Fibroblast of skin of back (primary cell): ENCODE measurements at places on chromosomes 5 and 9.

- DNase-seq = peak; percentile 29
Measured at GRCh38 chr9:74742792-74743730, 144.7 kb downstream of the TRPM6 start.

DNA sequence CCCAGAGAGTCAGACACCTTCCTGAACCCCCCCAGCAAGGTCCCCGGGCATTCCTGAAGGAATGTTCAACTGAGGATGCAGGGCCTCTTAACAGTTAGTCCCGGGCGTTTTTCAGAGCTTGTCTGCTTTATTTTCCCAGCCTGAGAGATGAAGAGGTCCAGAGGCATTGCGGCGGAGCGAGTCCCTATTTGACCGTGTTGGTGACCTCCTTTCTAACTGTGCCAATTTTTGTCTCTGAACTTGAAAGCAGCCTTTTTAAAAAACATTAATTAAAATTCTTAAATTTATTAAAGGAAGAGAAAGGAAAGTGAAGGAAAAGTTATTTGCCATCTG is 433 bp upstream of the PTAR1 start:
- DNase-seq = no peak

DNA sequence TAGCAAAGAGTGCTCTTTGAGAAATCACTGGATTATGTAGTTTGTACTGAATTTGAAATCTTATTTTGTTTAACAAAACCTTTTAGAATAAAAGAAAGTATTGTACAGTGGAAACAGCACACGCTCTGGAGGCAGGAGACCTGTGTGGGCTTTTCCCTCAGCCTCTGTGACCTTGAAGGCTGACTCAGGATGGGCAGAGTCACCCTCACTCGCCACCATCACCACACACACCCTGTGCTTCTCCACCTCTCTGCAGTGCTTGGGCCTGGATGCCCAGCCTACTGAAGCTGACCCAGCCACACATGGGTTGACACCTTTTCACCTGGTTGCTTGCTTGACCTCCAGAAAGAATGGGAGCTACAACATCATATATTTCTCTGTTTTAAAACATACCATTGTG is 19.6 kb downstream of the ANGPTL2 start:
- DNase-seq = no peak

GRCh38 chr9:68547417-68547816 is 6.7 kb upstream of the TMEM252 start:
- DNase-seq = no peak

GRCh38 chr9:129384491-129385210 is 206.6 kb upstream of the IER5L start:
- DNase-seq = no peak

DNA sequence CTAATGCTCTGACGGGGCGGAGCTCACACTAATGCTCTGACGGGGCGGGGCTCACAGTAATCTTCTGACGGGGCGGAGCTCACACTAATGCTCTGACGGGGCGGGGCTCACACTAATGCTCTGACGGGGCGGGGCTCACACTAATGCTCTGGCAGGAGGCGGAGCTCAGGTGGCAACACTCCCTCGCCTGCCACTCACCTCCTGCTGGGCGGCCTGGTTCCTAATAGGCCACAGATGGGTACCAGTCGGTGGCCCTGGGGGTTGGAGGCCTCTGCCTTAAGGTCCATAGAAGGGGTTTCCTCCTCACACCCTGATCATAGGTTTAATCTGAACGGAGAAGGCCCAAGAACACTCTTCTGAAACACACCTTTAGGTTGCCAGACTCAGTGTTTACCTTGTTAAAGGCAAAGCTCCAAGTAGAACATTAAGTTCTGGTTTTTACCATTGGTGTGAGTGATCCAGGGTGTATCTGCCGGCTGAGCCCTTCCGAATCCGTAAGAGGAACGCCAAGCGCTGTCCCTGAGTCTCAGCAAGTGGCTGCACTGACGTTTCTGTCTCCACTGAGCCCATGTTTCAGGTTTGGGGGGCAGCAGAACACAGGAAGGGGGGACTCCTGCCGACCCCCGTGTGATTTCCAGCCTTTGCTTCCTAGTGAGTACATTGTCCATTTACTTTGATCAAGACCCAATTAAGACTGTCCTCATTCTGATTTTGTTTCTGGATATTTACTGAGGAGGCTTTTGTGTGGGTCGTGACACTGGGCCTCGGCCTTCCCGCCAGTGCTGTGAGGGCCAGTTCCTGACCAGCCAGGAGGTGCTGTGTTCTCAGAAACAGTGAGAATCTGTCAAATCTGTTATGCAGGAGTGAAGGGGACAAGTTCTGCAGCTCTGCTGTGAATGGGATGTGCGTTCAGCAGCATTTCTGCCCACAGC is 24.6 kb upstream of the LRRC14B start:
- no peak for DNase-seq

GRCh38 chr9:126611592-126612325 is 2.0 kb upstream of the LMX1B start:
- DNase-seq = peak; percentile 59

DNA sequence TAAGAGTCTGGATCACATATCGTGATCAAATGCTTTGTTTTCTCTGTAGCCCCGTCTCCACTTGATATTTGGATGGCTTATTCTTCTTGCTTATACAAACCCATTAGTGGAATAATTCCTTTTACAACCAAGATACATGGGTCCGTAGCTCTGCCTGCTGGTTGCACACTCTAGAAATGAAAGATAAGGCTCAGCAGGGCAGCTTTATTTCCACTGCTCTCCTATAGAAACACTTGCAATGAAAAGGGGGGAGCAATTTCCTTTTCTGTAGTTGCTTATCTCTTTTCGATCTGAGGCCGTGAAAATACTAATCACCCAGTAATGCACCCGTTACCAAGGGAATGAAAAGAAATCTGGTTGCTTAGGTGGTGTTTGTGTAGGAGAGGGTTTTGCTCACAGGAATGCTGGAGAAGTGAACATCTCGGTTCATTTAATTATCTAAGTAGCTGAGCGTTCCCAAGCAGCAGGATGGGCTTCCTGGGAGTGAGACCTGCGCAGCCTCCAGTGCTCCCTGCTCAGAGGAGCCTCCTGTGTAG is 131.7 kb downstream of the ADAMTS16 start:
- peak; percentile 40 for DNase-seq

DNA sequence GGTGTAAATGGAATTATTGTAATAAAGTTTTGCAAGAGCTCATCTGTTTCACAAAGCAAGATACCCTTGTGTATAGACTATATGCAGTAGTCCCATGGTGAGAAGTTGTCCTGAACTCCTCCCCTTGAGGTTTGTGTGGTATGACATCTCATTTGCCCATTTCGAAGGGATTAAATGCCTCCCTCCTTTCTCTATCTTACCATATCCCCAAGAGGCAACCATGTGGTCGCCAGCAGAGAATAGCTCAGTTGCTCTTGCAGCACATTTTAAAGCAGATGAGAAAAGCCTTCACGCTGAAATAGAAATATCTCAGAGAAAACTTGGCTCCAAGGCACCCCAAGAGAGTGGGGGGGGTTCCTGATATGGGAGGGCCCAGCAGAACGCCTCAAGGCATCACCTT is 4.6 kb downstream of the SEMA6A start:
- DNase-seq = peak; percentile 25

- no peak for DNase-seq
Measured at GRCh38 chr9:36828611-36829013, 205.5 kb downstream of the PAX5 start.

DNA sequence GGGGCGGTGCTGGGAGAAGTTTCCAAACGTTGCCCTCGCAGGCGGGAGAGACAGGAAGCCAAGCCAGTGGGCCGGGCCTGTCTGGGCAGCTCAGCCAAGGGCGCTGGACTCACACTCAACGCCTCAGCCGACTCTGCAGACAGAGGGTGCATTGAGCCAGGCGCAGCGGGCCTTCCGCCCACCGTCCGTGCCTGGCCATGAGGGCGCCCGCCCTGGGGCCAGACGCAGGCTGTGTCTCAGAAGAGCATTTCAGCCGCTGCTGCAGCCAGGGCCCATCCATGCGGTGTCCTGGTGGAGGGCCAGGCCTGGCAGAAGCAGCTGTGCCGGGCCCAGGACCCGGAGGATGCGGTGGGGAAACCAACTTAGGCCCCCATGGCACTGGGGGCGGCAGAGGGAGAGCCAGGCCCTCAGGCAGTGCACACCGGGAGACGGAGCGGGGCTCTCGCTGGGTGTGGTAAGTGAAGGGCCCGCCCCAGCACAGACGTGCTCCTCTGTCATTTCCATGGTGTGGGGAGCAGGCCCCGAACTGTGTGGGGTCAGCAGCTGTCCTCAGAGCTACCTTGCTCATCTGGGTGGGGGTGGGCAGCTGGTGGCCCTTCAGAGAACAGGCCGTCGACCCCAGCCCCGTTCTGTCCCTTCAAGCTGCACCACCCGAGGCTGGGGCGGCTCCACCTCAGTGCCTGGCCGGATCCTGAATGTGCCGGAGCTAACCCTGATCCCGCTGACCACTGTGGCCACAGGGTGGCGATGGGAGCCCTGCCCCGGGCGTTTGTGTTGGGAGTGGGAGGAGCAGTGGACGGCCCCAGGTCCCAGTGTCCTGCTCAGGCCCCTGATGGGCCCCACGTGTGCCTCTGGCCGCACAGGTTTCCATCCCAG is 18.0 kb downstream of the DNLZ start:
- no peak for DNase-seq

GRCh38 chr5:129973716-129974426 is 69.6 kb downstream of the CHSY3 start:
- peak; percentile 84 for DNase-seq

DNA sequence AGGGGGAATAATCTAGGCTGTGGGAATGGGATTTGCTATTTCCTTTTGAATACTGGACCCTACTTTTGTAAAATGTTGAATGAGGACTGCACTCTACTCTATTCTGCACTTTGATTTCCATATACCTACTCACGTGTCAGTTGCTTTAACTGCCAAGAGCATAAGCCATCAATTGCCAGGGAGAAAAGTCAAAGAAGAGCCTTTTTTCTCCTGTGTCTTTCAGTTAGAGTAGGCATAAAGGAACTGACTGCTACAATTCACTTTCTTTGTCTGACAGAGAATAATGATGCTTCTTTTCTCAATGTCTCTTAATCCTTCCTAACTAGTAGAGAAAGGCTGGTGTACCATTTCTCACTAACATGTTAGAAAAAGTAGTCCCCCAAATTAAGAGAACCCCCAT is 231.6 kb downstream of the ELAVL2 start:
- DNase-seq = no peak

DNA sequence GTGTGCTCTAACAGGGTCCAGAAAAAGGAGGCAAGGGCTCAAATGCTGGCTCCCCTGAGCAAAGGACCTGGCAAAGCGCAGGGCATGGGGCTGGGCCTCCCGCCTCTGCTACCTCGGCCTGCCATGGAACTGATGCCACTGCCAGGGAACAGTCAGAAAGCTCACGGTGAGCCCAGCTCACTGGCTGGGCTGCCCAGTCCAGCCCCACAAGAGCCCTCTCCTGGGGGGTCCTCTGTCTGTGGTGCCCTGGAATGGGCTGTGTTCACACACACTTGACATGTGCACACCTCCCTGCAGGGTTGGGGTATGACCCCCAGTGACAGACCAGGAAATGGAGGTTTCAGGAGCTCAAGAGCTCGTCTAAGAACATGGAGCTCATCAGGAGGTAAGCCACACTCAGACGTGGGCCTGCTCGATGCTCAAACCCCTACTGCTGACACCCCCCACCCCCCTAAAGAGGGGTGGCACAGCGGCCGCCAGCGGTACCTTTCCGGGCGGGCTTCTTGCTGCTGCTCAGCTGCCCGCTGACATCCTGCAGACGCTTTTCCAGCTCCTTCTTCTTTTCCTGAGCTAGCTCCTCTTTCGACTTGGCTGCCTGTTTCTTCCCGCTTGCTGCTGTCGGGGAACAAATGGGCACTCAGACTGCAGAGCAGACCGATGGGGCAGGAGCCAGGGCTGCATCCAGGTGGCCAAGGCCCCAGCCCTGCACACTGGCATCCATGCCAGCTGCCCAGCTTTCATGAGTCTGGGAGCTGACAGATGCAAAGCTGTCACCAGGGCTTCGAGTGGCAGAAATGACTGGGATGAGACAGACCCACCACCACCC is 9.1 kb downstream of the BRD3OS start:
- DNase-seq = no peak

- no peak for DNase-seq
Measured at GRCh38 chr5:79547982-79548381, 34.0 kb upstream of the HOMER1 start.

GRCh38 chr9:30524311-30524710 is 1860.1 kb upstream of the ACO1 start:
- DNase-seq = no peak
